ENCODE measurements at places on chromosomes 1 and 21. TPM values are rescaled to one million over a fixed set of nuclear protein-coding genes. Genes with fewer than 3 reads are reported as not detected.

GRCh38 chr1:61098906-61099437 is 16.6 kb downstream of the NFIA start:
- ATAC-seq, result no peak

The DCDC2B gene
- not detected for total RNA-seq

DNA sequence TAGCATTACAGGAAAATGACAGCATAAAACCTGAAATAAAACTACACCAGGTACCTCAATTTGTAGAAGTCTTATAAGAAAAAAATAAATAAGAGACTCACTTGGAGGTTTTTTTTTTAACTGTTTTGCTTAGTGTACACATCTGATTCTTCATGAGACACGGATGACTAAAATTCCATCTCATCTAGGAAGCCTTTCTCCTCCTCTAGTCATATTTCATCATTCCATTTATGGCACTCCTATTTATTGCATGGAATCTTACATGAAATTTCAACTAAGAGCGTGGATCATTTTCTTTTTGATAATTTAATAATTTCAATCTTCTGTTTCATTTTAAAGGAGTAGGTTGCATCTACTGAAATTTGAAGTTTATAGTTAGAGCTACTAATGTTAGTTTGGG is 1.6 kb upstream of the PTGS2 start:
- ATAC-seq, result no peak

- peak; percentile 72 for ATAC-seq
Measured at GRCh38 chr21:42818328-42818749, 61.0 kb downstream of the WDR4 start.

GRCh38 chr1:196183941-196184340 is 424.3 kb downstream of the KCNT2 start:
- no peak for ATAC-seq

The TSACC gene
- total RNA-seq, result not detected

The FAM3B gene
- total RNA-seq, result not detected

The SEC16B gene
- total RNA-seq, result 5.5 TPM

GRCh38 chr1:25629836-25630235 is 13.2 kb downstream of the MAN1C1 start:
- ATAC-seq, result no peak

The AMY1B gene
- not detected for total RNA-seq

- ATAC-seq, result peak; percentile 40
Measured at GRCh38 chr1:9990944-9991343, 6.1 kb upstream of the RBP7 start.

- no peak for ATAC-seq
Measured at GRCh38 chr21:42290505-42290904, 24.7 kb downstream of the TFF3 start.

GRCh38 chr1:244099258-244099930 is 48.3 kb downstream of the ZBTB18 start:
- ATAC-seq, result no peak

DNA sequence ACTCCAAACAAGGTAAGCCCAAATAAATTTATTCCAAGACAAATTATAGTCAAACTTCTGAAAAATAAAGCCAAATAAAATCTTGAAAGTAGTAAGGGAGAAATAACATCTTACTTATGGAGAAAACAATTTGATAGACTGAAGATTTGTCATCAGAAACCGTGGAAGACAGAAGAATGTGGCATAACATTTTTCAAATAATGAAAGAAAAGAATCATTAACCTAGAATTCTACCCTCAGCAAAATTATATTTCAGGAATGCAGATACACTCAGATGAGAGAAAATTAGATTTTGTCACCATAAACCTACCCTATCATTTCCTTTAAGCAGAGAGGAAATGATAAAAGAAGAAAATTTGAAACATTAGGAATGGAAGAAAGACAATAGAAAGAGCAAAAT is 27.3 kb upstream of the PADI1 start:
- no peak for ATAC-seq

The ZMYND12 gene
- 1.9 TPM for total RNA-seq

GRCh38 chr1:87450615-87451209 is 122.0 kb downstream of the LMO4 start:
- no peak for ATAC-seq

The KRTAP12-2 gene
- not detected for total RNA-seq

The SYPL2 gene
- total RNA-seq, result 2.0 TPM

The C1orf226 gene
- total RNA-seq, result 10.0 TPM

The ATAD3C gene
- 0.94 TPM for total RNA-seq

The LINGO4 gene
- not detected for total RNA-seq

The COL8A2 gene
- total RNA-seq, result 43.3 TPM

GRCh38 chr1:183051546-183051945 is 28.3 kb downstream of the LAMC1 start:
- no peak for ATAC-seq

The DIP2A gene
- 40.8 TPM for total RNA-seq
